ENCODE measurements at places on chromosomes 6 and 20.

- DNase-seq = no peak
Observed at GRCh38 chr6:35926509-35927215, 5.8 kb upstream of the SRPK1 start.

- DNase-seq = no peak
Observed at GRCh38 chr6:124073820-124074587, 270.3 kb downstream of the NKAIN2 start.

- DNase-seq = peak; percentile 3
Observed at GRCh38 chr6:30396833-30397479, 52.0 kb downstream of the RPP21 start.

GRCh38 chr20:10733122-10733521 is 59.3 kb upstream of the JAG1 start:
- no peak for DNase-seq

GRCh38 chr6:7445101-7445500 is 55.5 kb downstream of the RIOK1 start:
- no peak for DNase-seq

DNA sequence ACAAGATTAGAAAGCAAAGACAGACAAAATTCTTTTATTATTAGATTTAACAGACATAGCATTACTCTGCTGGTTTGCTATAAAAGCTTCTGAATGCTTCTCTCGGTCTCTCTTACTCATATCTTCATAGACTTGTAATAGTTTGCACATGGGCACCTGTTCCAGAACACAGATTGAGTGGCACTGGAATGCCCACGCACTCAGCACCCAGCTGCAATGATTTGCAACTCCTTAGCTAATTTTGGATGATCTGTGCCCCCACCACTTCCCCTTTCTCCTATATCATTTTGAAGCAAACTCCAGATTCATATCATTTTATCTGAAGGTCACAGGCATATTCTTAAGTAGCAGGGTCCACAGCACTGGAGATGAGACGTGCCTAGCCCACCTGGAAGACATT is 148.8 kb downstream of the CFAP61 start:
- DNase-seq = no peak
